DMS153 (cell line): ENCODE measurements at places on chromosomes 12 and 14.

GRCh38 chr12:1773937-1774655 is 46.3 kb upstream of the LRTM2 start:
- no peak for DNase-seq

GRCh38 chr12:53078425-53079225 is 565 bp downstream of the SPRYD3 start:
- DNase-seq = no peak

DNA sequence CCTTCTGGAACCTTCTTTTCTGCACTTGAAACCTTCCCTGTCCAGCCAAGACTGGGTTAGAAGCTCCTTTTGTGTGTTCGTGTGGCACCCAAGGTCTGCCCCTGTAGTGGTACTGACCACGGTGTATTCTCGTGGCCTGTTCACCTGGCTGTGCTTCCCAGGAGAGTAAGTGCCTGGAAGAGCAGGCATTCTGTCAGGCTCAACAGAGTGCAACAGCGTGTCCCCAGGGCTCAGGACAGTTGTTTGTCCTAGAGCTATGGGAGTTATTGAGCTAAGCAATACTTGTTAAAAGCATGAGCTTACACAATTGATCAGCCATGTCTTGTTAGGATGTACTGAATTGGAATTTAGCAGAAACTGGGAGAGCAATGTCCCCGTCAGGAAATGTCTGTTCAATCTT is 12.9 kb upstream of the SLC38A2 start:
- no peak for DNase-seq

DNA sequence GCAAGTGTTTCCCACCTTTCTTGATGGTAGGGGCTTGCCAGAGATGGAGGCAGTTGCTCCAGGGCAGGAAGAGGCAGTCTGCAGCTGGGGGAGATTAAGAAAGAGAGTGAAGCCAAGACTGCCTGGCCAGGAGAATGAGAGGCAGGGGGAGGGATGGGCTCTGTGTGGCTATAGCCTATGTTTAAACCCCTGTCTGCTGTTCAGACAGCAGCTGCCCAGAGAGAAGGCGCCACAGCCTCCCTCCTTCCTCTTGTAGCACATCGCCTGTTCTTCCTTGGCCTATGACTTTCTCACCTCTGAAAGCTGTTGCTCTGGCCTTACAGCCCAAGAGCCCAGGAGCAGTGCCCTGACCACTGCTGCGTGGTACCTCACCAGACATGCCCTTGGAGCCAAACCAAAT is 61.7 kb downstream of the EMP1 start:
- no peak for DNase-seq

GRCh38 chr12:85804663-85805062 is 31.5 kb downstream of the RASSF9 start:
- no peak for DNase-seq

- DNase-seq = no peak
Observed at GRCh38 chr14:97777622-97778355, 980.6 kb downstream of the VRK1 start.

DNA sequence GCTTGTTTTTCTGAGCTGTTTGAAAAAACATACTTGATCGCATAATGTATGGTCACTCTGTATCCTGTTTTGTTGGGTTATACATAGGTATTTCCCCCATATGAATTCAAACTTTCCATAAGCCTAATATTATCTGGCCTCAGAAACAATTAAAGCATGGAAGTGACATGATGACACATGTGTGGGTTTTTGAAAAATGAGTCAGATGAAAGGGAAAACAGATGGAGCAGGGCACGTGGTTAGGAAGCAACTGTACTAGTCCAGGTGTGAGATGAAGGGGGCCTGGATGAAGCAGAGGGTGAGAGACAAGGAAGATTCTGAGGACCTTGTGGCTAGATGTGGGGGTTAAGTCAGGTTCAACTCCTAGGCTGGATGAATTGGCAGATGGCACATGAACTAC is 92.7 kb upstream of the DNM1L start:
- no peak for DNase-seq

DNA sequence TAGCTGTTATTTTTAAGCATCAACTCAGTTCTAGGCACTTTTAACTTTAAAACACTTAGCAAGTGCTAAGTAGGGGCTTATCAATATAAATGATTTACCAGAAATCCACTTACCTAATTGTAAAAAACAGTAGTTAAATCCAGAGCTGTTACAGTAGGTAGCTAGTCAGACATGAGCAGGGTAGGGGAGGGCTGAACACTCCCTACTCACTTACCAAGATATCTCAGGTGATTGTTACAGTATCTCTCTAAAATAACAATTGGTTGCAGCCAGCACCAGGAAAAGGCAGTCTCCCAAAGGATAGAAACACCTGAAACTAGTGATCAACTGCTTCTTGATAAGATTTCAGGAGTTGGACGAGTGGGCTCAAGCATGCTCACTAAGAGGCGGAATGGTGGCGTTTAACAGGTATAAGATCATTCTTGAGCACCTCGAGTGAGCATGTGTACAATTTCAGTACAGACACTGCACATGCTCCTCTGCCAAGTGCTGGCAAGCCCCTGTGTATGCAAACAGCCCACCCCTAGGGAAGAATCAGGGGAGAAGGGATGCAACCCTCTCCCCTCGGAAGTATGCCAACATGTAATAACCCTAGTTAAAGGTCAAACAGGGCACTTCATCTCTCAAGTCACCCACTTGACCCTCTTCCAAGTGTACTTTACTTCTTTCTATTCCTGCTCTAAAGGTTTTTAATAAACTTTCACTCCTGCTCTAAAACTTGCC is 1113.6 kb upstream of the SEL1L start:
- DNase-seq = no peak

DNA sequence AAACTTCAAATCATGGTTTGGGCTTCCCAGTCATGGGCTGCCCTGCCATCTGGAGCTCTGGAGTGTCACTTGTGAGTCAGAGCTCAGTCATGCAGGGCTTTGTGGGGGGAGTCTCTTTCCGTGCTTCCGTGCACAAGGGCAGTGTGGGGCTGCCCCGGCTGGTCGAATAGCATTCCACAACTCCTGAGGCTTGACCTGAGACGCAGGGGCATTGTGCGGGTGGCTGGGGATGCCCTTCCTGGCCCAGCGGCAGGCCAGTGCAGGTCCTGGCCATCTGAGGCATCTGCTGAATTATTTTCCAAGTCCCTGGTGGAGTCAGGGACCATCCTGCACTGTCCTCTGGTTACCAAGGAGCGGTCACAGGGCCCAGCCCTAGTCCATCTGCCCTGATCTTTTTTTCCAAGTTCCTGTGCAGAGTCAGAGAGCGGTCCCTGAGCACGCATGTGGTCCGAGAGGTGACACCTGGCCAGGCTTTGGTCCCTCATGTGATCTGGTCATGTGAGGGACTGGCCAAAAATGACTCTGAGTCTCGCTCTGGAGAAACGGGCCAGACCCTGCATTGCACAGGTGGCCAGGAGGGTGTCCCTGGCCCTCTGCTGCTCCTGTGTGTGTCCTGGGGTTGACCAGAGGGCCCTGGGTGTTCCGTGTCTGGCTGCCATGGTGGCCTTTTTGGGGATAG is 167.0 kb upstream of the ALG10B start:
- DNase-seq = no peak
